Activated T-cell treated with anti-CD3 and anti-CD28 coated beads for 24 hours (primary cell): ENCODE measurements at places on chromosomes 4 and X.

GRCh38 chr4:177374966-177375365 lies 65.3 kb downstream of the NEIL3 start:
- DNase-seq = no peak

GRCh38 chr4:56698329-56698728 lies 17.2 kb upstream of the HOPX start:
- no peak for DNase-seq

DNA sequence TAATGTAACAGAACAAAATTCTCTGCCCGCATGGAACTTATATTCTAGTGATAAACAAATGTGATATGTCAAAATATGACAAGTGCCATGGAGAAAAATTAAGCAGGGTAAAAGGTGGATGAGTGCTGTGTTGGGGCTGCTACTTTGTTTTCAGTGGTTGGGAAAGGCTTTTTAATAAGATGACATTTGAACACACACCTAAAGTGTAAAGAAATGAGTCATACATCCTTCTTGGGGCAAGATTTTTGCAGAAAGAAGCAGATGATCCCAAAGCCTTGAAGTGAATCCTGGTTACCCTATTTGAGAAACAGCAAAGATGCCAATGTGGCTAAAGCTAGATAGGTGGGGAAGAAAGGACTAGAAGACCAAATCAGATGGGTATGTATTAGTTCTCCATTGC lies 564.1 kb downstream of the INPP4B start:
- no peak for DNase-seq

GRCh38 chr4:52592287-52592686 lies 66.8 kb downstream of the USP46 start:
- DNase-seq = no peak

- DNase-seq = no peak
Observed at GRCh38 chr4:168880811-168881595, 129.1 kb downstream of the CBR4 start.

DNA sequence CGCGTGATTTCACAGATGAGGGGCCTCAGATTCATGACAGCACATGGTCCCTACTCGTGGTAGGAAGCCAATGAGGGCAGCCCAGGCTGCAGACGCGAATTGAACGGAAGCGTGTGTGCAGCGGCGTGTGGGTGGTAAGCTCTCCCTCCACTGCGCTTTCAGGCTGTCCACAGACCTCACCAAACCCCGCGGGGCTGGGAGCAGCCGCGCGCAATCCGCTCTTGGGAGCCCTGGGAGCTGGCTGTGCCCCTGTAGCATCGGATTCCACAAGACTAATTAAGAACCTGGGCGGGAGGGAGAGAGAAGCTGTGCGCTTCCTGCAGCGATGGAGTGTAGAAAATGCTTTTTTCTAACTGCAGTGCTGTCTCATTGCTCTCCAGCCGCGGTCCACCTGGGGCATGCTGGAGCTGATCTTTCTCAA lies 134.9 kb downstream of the STOX2 start:
- DNase-seq = no peak
